ENCODE measurements at places on chromosomes 1 and 21.

GRCh38 chr1:164868990-164869389 is 310.0 kb downstream of the PBX1 start:
- DNase-seq, result no peak

DNA sequence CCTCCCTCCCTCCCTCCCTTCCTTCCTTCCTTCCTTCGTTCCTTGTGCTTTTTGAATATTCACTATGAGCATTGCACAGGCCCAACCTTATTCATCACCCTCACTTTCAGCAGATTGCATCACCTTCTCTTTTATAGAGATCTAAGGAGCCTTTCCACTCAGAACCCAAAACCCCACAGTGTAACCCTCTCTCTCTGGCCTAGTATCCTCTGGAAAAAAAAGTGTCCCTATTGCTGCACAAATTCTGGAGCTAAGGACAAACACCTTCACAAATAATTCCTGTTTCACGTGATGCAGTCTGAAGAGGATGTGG is 25.6 kb downstream of the OR10J5 start:
- DNase-seq, result no peak

DNA sequence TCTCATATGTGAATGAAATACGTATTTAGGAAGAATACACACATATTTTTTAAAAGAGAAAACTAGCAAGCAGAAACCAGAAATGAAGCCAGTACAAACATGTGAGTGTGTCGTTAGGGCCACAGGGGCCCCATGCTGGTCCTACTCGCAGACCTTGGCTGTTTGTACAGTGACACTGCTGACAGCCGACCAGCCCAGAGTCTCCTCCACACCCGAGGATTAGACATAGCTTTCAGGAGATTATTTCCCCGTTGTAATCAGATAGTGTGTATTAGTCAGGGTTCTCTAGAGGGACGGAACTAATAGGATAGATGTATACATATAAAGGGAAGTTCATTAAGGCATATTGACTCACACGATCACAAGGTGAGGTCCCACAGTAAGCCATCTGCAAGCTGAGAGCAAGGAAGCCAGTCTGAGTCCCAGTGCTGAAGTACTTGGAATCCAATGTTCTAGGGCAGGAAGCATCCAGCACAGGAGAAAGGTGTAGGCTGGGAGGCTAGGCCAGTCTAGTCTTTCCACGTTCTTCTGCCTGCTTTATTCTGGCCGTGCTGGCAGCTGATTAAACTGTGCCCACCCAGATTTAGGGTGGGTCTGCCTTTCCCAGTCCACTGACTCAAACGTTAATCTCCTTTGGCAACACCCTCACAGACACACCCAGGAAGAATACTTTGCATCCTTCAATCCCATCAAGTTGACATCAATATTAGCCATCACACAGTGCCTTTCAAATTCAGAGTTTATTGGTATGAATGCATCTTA is 51.2 kb downstream of the DIP2A start:
- DNase-seq, result no peak

GRCh38 chr1:59414406-59415133 is 117.7 kb downstream of the FGGY start:
- peak; percentile 42 for DNase-seq

GRCh38 chr1:208106218-208106617 is 138.0 kb downstream of the PLXNA2 start:
- DNase-seq, result no peak

- no peak for DNase-seq
Measured at GRCh38 chr1:75791022-75791421, 5.0 kb downstream of the RABGGTB start.

DNA sequence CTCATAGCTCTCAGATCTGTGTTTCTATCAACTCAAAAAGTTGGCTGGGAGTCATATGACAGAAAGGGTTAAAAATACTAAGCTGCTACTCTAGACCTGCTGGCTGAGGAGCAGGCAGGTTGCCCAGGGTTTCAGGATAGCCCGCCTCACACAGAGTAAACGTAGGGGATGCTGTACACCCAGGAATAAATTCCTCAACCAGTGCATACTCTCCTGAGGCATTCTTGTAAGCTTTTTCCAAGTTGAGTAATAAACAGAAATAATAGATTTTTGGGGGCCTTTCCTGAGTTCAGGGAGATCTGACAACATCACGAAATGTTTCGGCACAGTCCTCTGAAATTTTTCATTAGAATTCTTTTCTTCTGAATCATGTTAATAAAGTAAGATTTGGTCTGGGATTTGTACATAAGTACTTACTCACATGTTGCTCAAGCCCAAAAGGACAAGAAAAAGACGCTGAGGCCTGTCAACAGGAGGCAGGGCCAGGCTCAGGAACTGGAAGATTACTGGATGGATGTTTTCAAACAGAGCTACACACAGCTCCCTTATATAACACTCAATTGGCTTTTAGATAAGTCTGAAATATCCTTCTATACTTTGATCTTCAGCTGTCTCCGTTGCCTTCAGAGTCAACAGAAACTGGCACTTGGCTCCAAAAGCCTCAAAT is 41.0 kb downstream of the TGFBR3 start:
- peak; percentile 98 for DNase-seq

DNA sequence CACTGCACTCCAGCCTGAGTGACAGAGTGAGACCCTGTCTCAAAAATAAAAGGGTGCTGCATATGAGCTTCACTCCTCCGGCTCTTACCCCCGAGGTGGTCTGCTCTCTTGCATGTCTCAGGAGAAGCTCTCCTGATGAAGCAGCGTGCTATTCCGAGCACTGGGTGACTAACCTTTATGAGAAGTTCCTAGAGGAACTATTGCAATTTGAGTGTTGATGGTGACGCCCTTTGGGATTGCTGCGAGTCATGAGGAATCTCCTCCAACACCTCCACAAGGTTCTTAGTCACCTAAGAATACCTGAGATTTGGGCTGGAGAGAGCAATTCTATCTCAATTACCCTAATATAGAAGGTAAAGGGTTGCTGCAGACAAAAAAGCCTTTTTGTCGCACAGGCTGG is 40.8 kb upstream of the TINAGL1 start:
- DNase-seq, result no peak
